A673 (cell line): ENCODE measurements at places on chromosomes 2 and 18. TPM values are rescaled to one million over a fixed set of nuclear protein-coding genes. Genes with fewer than 3 reads are reported as not detected.

DNA sequence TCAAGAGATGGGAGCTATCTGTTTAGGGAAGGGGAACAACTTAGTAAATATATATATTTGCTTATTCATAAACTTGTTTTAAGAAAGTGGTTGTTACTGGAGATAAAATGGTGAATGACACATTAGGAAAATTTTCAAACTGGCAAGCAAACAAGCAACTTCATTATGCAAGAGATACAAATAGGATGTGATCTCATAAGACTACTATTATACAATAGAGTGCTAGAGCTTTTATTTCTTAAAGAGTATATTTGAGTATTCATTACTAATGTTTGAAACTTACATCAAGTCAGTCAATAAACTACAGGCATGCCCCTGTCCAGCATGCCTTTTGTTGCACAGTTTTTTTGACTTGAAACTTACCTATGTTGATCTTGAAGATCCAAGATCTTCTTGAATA is 355.2 kb upstream of the KCNJ3 start:
- H3K27ac ChIP-seq: no peak overlapping the region
- H3K4me3 ChIP-seq: no peak overlapping the region
- DNase-seq: no peak
- no peaks in the 10 kb centered on the region for H3K27me3 ChIP-seq
- H3K36me3 ChIP-seq: no peaks in the 10 kb centered on the region
- H3K4me1 ChIP-seq: no peaks in the 10 kb centered on the region

DNA sequence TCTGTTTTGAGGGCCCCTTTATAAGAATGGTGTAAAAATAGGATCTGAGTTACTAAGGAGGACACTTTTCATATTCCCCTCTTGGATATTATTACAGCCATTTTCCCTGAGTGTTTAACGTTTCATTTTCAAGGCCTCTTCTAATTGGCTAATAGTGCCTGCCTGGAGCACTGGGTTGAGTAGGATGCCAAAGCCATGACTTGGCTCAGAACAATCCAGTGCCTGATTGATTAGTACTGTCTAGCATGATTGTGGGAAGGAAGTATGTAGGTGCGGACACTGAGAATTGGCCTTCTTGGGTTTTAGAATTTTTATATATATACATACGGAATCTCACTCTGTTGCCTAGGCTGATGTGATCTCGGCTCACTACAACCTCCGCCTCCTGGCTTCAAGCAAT is 66.1 kb downstream of the NAB1 start:
- H3K27ac ChIP-seq: no peak overlapping the region
- no peak overlapping the region for H3K4me3 ChIP-seq
- no peaks in the 10 kb centered on the region for H3K27me3 ChIP-seq
- no peak for DNase-seq
- no peaks in the 10 kb centered on the region for H3K36me3 ChIP-seq

- DNase-seq: no peak
- H3K4me1 ChIP-seq: peaks cover 18% of the 10 kb centered on the region
- no peaks in the 10 kb centered on the region for H3K36me3 ChIP-seq
- H3K27me3 ChIP-seq: no peaks in the 10 kb centered on the region
- peak overlapping the region; percentile 61 for H3K27ac ChIP-seq
- H3K4me3 ChIP-seq: no peak overlapping the region
These were observed 257.3 kb downstream of the ATAD2B start for GRCh38 chr2:23669413-23670244.

DNA sequence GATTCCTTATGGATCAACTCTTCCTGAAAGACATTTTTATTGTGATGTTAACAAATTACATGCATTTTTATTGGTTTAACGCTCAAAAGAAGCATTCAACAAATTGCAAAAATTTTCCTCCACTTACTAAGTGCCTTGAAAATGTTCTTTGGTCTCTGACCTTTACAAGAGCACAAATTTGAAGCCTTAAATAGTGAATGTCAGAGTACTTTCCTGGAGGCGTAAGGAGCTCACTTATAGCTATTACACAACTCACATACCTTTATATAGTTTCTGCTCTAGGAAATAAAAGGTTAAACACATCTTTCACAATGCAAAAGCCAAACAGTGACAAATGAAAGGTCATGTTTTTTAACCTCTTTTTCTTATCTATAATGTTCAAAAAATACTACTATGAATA is 405.7 kb upstream of the ZNF804A start:
- H3K27ac ChIP-seq: no peak overlapping the region
- no peaks in the 10 kb centered on the region for H3K36me3 ChIP-seq
- H3K27me3 ChIP-seq: no peaks in the 10 kb centered on the region
- DNase-seq: no peak
- no peaks in the 10 kb centered on the region for H3K4me1 ChIP-seq
- H3K4me3 ChIP-seq: no peak overlapping the region

CD207 gene
- total RNA-seq: 1.1 and 2.4 TPM in 2 replicates

TEKT4 gene
- total RNA-seq: not detected in 2 replicates

IRS1 gene
- total RNA-seq: 27.9 and 29.3 TPM in 2 replicates

SCN1A gene
- total RNA-seq: 0.62 and 0.83 TPM in 2 replicates

CFAP65 gene
- total RNA-seq: 0.13 and 0.83 TPM in 2 replicates

RUFY4 gene
- total RNA-seq: 0.26 and 1.3 TPM in 2 replicates

OTOF gene
- not detected in 2 replicates for total RNA-seq
